ENCODE measurements at places on chromosomes 6 and 20. TPM values are rescaled to one million over a fixed set of nuclear protein-coding genes. Genes with fewer than 3 reads are reported as not detected.

Gene ENPP5
- 3.4 TPM for total RNA-seq

DNA sequence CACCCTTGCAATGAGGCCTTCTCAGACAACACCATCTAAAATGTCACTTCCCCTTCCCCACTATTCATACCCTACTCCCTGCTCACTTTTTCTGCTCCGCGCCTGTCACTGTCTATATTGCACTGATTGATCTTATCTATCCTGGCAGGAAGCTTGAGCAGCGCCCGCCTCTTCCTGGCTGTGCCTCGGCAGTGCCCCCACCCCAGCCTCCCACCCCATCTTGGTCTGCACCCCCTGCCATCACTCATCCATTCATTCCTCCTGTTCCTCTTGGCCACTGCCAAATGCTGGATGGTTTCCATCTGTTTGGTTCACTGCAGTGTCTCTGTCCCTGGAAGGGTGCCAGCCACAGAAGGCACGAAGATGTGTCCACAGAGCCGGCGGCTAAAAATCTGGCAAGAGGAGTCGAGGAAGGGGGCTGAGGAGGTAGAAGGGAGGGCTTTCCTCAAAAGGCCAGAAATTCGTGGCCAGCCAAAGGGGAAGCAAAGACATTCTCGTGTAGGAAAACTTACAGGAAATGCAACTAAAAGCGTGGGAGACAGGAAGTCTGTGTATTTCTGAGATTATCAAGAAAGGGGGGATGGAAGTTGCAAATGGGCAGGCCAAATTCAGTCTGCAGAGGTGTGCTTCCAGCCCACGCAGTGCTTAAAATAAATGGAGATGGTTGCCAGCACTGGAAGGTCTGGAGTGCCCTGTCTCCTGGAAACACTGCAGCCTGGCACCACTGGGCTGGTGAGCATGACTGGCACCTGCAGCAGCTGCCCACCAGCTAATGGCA, 27.6 kb downstream of the SYNJ2 start:
- DNase-seq, result peak; percentile 45

GRCh38 chr20:1319462-1319861, 9.5 kb downstream of the SDCBP2 start:
- DNase-seq, result no peak

- no peak for DNase-seq
Measured at GRCh38 chr6:137772541-137773250, 94.4 kb upstream of the TNFAIP3 start.

GRCh38 chr6:36968266-36968977, 13.9 kb downstream of the PI16 start:
- DNase-seq, result no peak

GRCh38 chr6:42783177-42783875, 1.5 kb downstream of the BICRAL start:
- DNase-seq, result peak; percentile 69

DNA sequence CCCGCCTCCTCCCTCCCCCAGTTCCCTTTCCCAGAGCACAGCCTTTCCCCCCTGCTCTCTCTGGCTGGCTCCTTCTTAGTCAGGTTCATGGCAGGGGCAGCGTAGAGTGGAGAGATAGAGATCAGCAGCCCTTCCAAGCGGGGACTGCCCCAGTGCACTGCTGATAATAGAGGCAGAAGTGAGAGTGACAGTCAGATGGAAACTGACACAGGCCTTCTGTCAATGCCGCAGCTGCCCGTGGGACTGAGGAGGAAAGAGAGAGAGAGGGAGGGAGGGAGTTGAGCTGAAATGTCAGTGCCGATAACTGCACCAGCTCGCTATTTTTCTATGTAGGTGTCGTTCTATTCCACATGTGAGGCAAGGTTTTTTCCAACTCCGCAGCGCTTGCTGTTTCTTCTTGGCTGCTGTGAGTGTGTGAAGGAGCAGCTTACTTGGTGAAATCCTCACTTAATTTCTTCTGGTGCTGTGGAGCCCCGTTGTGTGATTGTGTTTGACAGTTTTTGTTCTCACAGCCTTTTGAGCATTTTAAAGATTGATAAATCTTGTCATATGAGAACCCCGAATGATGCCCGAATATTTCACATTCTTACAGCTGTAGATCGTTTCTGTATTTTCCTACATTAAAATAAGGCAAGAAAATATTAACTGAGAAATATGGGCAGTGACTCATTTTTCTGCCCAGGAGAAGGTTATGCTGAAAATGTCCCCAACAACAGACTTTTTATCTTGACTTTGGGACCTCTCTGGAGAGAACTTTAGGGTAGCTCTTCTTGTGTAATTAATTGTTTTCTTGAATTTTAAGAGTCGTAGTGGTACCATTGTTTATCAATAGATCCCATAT, 386.4 kb upstream of the MMS22L start:
- DNase-seq, result no peak

Gene SIGLEC1
- total RNA-seq, result 3.7 TPM

- no peak for DNase-seq
Measured at GRCh38 chr20:40499391-40499790, 189.6 kb downstream of the MAFB start.

- no peak for DNase-seq
Measured at GRCh38 chr6:41283600-41283999, 2.9 kb downstream of the TREM1 start.

GRCh38 chr20:58965270-58966064, 15.6 kb upstream of the NELFCD start:
- DNase-seq, result no peak

- DNase-seq, result no peak
Measured at GRCh38 chr20:47999166-47999565, 213.9 kb upstream of the SULF2 start.

- no peak for DNase-seq
Measured at GRCh38 chr6:164855281-164855680, 454.1 kb downstream of the C6orf118 start.

GRCh38 chr6:70369332-70369950, 43.9 kb upstream of the FAM135A start:
- DNase-seq, result peak; percentile 64

DNA sequence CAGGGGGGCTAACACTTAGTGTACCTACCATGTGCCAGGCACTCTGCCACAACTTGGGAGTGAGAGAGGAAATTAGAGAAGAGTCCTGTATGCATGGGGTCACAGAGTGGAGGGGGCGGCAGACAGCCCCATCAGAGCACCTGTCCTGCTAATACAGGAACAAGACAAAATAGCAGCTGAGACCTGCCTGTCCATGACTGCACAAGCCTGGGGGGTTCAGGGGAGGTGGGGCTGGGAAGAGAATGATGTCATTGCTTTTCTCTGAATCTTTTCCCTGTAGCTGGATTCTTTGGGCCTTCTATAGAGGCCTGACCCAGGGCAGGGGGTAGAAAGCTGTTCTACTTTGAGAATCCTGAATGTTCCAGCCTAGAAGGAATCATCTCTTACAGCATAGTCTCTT, 37.4 kb downstream of the FOXP4 start:
- DNase-seq, result no peak

DNA sequence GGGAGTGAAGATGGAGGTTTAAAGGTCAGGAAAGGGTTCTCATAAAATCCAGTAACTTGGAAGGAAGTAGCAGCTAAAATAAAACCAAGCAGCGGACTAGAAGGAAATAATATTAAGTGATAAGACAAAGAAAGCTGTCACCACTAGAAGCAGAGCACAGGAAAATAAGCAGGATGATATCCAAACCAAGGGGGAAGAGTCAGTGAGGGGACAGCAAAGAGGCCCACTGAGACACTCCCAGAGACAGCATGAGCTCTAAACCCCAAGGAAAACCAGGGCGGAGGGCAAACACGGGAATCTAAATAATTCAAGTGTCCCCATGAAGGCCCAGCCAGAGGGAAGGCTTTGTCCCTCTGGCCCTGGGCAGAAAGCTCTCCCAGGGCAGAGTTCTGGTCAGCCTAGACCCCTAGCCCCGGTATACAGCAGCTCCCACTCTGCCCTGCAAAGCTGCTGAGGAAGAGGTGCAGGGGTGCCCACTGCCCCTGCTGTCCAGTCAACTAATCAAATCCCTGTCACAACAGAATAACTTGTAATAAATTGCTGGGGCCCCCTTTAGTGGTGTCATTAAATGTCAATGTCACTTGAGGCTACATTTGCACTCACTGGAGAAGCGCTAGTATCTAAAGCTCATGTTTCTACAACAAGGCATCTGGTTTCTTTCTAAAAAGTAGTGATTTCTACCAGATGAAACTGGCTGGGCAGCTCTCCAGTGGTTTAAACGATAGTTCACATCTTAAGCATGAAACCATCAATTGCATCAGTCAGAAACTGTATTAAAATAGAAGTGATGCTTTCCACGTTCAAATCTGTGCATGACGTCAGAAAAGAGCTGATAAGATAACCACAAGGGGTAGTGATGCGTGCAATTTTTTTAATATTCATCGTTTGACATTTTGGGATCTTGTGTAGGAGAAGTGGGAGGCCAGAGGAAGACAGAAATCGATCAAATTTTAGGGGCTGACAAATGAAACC, 13.6 kb downstream of the PDE10A start:
- DNase-seq, result no peak

DNA sequence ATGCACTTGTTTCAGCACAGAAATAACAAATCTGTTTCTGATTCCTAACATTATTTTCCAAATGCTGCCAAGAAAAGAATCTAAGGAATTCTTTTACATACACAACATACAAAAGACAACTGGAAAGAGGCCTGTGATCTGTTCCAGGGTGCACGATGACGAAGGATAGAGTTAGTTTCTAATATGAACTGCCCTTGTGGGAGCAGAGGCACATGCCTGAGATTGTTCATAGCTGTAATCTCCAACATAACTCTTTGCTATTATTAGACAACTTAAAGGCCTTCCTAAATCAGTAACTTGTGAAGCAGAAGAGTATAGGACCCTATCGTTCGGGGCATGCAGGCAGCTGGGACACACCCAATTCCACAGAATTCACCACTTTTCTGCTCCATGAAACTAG, 41.2 kb upstream of the NHSL1 start:
- no peak for DNase-seq

Gene TSPO2
- total RNA-seq, result not detected

- no peak for DNase-seq
Measured at GRCh38 chr20:56360133-56360907, 1.5 kb downstream of the FAM210B start.

Gene E2F3
- total RNA-seq, result 3.0 TPM

Gene SPATA25
- 0.83 TPM for total RNA-seq

Gene ENPP1
- total RNA-seq, result 26.4 TPM

GRCh38 chr20:33732166-33732970, 572 bp downstream of the ZNF341 start:
- peak; percentile 97 for DNase-seq

- no peak for DNase-seq
Measured at GRCh38 chr6:99780556-99780885, 173.9 kb downstream of the PRDM13 start.

GRCh38 chr6:88856566-88856965, 106.9 kb downstream of the RNGTT start:
- no peak for DNase-seq

Gene OPN5
- total RNA-seq, result not detected

Gene SLC12A5
- 1.9 TPM for total RNA-seq

Gene FAM50B
- 3.6 TPM for total RNA-seq

- DNase-seq, result no peak
Measured at GRCh38 chr6:487956-488355, 96.4 kb downstream of the IRF4 start.

DNA sequence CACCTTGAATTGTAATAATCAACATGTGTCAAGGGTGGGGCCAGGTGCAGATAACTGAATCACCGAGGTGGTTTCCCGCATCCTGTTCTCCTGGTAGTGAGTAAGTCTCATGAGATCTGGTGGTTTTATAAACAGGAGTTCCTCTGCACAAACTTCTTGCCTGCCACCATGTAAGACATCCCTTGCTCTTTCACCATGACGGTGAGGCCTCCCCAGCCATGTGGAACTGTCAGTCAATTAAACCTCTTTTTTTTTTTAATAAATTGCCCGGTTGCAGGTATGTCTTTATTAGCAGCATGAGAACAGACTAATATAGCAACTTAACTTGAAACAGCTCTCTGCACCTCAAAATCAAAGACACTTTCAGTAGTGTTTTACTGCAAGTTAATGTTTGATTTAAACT, 121.6 kb downstream of the OGFRL1 start:
- no peak for DNase-seq

GRCh38 chr20:53948383-53949318, 121.7 kb downstream of the BCAS1 start:
- no peak for DNase-seq

DNA sequence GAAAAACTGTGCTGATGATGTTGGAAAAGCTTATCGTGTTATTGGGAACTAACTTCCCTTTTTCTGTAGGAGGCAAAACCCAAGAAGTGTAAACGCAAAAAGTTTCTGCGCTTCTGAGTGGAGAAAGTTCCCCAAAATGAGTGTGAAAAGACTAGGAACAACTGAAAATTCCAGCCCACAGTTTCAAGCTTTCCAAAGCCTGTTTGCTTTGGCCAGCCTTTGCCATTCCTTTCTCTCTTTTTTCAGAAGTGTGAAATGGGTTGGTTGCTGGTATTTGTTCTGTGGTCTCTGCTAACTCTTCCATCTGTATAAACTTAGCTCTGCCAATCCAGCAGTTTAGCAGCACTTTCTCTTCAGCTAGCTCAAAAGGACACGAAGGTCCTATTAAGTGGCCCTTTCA, 491.3 kb downstream of the MAFB start:
- no peak for DNase-seq

DNA sequence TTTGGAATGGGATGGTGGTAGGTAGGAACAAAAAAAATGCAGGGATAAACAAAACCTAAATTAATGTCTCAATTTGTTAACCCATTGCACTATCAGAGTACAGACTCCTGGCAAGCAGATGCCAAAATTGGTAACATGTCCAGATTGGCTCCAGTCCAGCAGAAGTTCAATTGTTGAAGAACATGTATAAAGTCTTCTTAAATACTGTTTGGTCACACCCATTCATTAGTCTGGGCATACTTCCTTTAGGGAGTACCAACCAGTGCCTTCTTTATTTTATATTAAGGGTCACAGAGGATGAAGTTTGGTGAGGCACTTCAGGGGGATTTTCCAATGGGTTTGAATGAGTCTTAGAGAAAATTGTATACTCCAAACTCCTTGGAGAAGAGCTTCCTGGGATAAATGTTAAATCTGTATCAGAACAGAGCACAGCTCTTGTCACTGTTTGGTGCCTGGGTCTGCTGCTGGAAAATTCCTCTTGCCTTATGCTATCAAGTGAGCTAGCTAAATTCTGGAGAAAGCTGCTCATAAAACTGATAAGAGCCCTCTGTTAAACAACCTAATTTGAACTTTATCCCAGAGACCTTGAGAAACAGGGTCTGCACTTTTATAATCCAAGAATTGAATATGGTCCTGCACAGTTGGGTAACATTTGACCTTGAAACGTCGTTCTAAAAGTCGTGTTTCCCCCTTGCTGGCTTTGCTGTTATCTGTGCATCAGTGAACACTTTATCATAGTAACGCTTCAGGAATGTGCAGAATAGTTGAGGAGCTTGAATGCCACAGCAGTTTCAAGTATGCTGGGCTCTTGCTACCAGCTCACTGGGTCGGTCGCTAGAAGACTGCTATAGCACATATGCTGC, 334.1 kb upstream of the CITED2 start:
- DNase-seq, result no peak

- no peak for DNase-seq
Measured at GRCh38 chr6:30157999-30158398, 3.0 kb downstream of the TRIM10 start.

Gene ADGRB3
- 0.15 TPM for total RNA-seq

Gene LPIN3
- 9.3 TPM for total RNA-seq

All from pancreas (tissue), 10 donors.